Cortex of kidney (tissue), 1 donor: ENCODE measurements at places on chromosomes 2 and 18.

- no peak for DNase-seq
Observed at GRCh38 chr2:98759827-98760625, 29.1 kb upstream of the MGAT4A start.

GRCh38 chr18:40179729-40180461 is 1775.1 kb upstream of the PIK3C3 start:
- DNase-seq, result no peak

DNA sequence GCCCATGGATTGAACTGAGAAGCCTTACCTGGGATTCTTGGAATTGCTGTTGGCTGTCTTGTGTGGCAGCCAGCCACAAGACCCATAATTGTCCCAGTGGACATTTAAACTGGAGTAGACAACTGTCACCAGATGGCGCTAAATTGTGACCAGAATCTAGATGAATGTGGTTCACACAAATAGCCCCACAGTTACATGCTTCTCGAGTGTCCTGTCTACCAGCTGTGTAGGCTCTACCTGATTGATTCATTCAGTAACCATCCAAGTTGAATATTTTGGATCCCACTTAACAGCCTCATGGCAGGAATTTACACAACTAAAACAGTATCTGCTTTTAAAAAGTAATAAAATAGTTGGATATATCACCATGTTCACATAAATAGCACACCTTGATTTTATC is 73.2 kb downstream of the MAP4K4 start:
- no peak for DNase-seq

GRCh38 chr18:11864471-11864870 is 13.3 kb downstream of the CHMP1B start:
- DNase-seq, result no peak

GRCh38 chr2:45812011-45812500 is 160.6 kb downstream of the PRKCE start:
- no peak for DNase-seq
